ENCODE measurements at places on chromosomes 16 and 17. TPM values are rescaled to one million over a fixed set of nuclear protein-coding genes. Genes with fewer than 3 reads are reported as not detected.

DNA sequence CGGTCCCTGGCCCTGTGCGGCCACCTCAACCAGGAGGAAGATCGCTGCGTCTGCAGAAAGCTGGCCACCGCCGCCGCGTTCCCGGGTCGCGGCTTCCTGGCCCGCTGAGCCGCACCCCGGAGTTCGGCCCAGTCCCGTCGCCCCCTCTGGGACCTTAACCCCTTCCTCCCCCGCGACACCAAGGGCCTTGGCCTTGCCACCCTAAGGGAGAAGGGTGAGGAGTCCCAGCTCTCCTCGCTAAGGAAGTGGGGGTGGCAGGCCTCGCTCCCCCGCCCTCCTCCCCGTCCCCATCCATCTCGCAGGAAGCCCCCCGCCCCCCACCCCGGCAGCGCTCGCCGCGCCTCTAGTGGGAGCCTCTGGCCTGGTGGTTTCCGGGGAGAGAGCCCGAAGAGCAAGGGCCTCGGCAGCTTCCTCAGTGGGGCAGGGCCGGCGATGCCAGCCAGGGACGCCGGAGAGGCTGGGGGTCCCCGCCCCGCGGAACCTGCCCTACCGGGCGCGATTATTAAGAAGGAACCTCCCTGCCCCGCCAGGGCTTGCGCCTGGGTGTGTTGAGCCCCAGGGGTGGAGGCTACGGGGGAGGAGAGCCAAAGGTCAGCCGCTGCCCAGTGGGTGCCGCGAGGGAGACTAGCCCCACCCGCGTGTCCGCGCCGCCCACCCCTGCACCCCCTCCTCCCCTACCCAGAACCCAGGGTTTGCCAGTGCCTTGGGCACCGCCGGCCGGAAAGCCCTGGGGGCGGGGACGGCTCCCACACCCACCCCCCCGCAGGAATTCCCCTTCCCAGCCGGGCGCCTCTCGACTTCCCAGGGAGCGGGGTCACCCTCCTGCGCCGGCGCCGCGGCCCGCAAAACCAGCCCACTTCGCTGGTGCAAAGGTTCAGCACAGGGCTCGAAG, 6.8 kb downstream of the CBX4 start:
- peak overlapping the region; percentile 50 for H3K4me3 ChIP-seq
- no peaks in the 10 kb centered on the region for H3K27me3 ChIP-seq
- peak overlapping the region; percentile 33 for H3K27ac ChIP-seq
- H3K36me3 ChIP-seq, result peaks cover 15% of the 10 kb centered on the region

TVP23A gene
- 0.07 TPM for total RNA-seq

GRCh38 chr16:8864480-8865110, 4.2 kb downstream of the CARHSP1 start:
- no peaks in the 10 kb centered on the region for H3K36me3 ChIP-seq
- H3K4me3 ChIP-seq, result peak overlapping the region; percentile 10
- peaks cover 4% of the 10 kb centered on the region for H3K4me1 ChIP-seq
- no peak for DNase-seq

DNA sequence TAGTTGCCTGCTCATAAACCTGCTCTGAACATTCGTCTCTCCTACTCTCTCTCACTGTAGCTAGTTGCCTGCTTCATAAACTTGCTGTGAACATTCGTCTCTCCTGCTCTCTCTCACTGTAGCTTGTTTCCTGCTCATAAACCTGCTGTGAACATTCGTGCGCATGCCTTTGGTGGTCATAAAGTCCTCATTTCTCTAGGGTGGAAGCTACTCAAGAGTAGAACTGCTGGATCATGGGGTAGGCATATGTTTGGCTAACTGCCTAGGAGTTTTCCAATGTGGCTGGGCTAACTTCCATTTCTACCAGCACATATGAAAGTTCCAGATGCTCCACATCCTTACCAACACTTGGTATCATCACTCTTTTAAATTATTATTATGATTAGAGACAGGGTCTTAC, 174.6 kb upstream of the RPH3AL start:
- H3K27me3 ChIP-seq, result no peaks in the 10 kb centered on the region
- no peak for DNase-seq
- H3K4me3 ChIP-seq, result no peak overlapping the region
- H3K4me1 ChIP-seq, result no peaks in the 10 kb centered on the region
- no peaks in the 10 kb centered on the region for H3K36me3 ChIP-seq
- no peak overlapping the region for H3K27ac ChIP-seq

DNA sequence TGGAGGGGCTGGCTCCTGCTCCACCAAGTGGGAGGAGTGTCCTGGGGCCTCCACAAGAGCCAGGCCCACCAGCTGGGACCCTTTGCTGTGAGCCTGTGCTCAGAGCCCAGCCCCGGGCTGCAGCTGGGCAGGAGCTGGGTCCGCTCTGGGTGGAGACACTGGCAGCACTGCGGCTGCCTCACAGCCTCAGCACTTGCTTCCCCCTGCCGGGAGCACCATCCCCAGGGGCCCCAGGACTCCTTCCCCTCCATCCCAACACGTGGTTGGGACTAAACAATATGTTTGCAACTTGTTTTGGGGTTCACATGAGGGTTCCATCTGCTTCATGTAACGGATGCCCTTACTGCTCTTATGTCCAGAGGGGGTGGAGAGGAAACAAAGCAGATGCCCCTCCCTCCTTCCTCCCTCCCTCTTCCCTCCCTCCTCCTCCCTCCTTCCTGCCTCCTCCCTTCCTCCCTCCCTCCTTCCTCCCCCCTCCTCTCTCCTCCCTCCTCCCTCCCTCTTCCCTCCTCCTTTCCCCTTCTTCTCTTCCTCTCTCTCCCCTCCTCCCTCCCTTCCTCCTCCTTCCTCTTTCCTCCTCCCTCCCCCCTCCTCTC, 16.3 kb upstream of the CBFA2T3 start:
- no peaks in the 10 kb centered on the region for H3K4me1 ChIP-seq
- H3K36me3 ChIP-seq, result no peaks in the 10 kb centered on the region
- no peak overlapping the region for H3K27ac ChIP-seq
- no peak for DNase-seq
- H3K4me3 ChIP-seq, result no peak overlapping the region

ZG16B gene
- not detected for total RNA-seq

GRCh38 chr16:84119368-84119767, 2.6 kb upstream of the MBTPS1 start:
- no peaks in the 10 kb centered on the region for H3K27me3 ChIP-seq
- H3K36me3 ChIP-seq, result no peaks in the 10 kb centered on the region
- no peak for DNase-seq

DNA sequence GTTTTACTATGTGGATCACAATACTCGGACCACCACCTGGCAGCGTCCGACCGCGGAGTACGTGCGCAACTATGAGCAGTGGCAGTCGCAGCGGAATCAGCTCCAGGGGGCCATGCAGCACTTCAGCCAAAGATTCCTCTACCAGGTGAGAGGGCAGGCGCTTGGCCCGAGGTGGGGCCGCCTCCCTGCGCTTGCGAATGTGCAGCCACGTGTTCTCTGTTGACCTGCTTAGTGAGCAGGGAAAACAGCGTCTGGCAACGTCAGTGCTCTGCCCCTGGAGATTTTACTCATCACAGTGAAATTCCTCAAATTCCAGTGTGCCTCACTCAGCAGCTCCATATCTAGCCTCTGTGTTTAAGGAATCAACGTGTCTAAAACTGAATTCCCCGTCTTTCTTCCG, 33.4 kb upstream of the CLEC18A start:
- H3K36me3 ChIP-seq, result no peaks in the 10 kb centered on the region
- H3K27me3 ChIP-seq, result no peaks in the 10 kb centered on the region

DNA sequence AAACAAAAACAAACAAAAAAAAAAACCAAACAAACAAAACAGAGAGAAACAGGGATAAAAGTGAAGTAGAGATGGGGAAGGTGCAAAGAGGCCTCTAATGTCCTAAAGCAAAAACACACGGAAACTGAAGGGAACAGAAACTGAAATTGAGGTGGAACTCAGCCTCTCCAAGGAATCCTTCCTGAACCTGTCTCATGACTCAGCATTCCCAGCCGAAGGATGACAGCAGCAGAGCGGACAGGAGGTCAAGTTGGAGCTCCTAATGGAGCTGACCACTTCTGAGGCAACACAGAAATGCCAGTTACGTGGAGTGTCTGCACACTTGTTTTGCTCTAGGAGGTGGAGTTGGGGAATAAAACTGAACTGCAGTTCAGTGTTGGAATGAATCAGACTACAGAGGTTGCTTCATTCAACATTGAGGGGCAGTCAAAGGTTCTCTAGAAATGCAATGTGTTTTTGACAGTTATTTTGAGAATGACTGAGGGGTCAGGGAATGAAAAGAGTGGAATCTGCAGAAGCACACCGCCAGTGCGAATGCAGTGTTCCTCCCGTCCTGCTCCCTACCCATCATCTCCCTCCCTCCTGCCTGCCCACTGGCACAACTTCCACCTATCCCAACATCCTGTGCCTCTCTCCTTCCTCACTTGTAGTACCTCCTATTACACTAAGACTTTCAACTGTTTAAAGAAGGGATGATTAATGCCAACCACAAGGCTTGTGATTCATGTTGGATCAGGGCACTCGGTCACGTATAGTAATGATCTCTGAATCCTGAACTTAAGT, 6.3 kb downstream of the UBE2O start:
- H3K27me3 ChIP-seq, result no peaks in the 10 kb centered on the region
- DNase-seq, result no peak
- H3K27ac ChIP-seq, result no peak overlapping the region
- H3K4me3 ChIP-seq, result no peak overlapping the region

AANAT gene
- not detected for total RNA-seq

DNA sequence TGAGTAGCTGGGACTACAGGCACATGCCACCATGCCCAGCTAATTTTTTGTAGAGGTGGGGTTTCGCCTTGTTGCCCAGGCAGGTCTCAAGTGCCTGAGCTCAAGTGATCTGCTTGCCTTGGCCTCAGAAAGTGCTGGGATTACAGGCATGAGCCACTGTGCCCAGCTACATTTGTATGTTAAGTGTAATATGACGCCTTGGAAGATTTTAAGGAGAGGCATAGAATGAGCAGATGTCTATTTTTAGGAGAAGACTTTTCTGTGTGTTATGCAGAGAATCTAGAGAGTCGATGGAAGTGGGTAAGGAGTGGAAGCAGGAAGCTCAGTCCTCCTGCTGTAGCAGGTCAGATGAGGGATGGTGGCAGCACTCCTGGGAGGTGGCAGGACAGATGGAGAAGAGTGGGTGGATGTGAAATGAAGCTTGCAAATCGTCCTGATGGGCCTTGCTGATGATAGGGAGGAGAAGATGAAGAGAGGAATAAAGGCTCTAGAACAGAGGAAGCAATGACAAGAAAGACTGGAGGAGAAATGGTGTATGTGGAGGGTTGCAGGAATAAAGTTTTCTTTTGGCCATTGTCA, 125.3 kb downstream of the SHISA6 start:
- H3K4me1 ChIP-seq, result no peaks in the 10 kb centered on the region
- no peaks in the 10 kb centered on the region for H3K36me3 ChIP-seq
- H3K27ac ChIP-seq, result no peak overlapping the region
- no peak overlapping the region for H3K4me3 ChIP-seq
- DNase-seq, result no peak

- no peak overlapping the region for H3K4me3 ChIP-seq
- no peak overlapping the region for H3K27ac ChIP-seq
- H3K4me1 ChIP-seq, result no peaks in the 10 kb centered on the region
- H3K27me3 ChIP-seq, result no peaks in the 10 kb centered on the region
- no peak for DNase-seq
- no peaks in the 10 kb centered on the region for H3K36me3 ChIP-seq
Observed at GRCh38 chr17:61477204-61477834, 25.1 kb downstream of the TBX4 start.

DNA sequence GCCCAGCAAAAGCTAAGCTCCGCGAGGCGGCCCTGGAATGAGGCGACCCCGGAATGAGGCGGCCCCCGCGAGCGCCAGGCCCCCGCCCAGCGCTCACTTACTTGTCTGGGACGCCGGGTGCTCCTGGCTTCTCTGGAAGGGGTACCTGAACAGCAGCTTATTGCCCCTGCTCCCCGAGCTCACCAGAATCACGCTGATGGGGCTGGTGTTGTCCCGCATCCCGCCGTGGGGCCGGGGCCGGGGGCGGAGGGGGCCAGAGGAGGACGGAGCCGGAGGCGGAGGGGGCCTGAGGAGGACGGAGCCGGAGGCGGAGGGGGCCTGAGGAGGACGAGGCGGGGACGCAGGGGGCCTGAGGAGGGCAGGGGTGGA, 440 bp downstream of the NPRL3 start:
- H3K27me3 ChIP-seq, result no peaks in the 10 kb centered on the region
- H3K4me1 ChIP-seq, result no peaks in the 10 kb centered on the region
- no peak for DNase-seq
- peak overlapping the region; percentile 70 for H3K4me3 ChIP-seq
- no peaks in the 10 kb centered on the region for H3K36me3 ChIP-seq

TEX14 gene
- 0.12 TPM for total RNA-seq

NTN3 gene
- total RNA-seq, result 0.53 TPM

- H3K4me1 ChIP-seq, result no peaks in the 10 kb centered on the region
- no peak overlapping the region for H3K27ac ChIP-seq
- H3K27me3 ChIP-seq, result no peaks in the 10 kb centered on the region
- no peak overlapping the region for H3K4me3 ChIP-seq
- H3K36me3 ChIP-seq, result no peaks in the 10 kb centered on the region
Observed at GRCh38 chr17:39572121-39572520, 35.6 kb downstream of the NEUROD2 start.

FOXO3B gene
- total RNA-seq, result 1.6 TPM

GRCh38 chr17:74202938-74203337, 540 bp upstream of the RPL38 start:
- H3K36me3 ChIP-seq, result no peaks in the 10 kb centered on the region
- H3K4me3 ChIP-seq, result no peak overlapping the region
- no peak overlapping the region for H3K27ac ChIP-seq
- H3K4me1 ChIP-seq, result no peaks in the 10 kb centered on the region
- no peak for DNase-seq
- H3K27me3 ChIP-seq, result no peaks in the 10 kb centered on the region

DNA sequence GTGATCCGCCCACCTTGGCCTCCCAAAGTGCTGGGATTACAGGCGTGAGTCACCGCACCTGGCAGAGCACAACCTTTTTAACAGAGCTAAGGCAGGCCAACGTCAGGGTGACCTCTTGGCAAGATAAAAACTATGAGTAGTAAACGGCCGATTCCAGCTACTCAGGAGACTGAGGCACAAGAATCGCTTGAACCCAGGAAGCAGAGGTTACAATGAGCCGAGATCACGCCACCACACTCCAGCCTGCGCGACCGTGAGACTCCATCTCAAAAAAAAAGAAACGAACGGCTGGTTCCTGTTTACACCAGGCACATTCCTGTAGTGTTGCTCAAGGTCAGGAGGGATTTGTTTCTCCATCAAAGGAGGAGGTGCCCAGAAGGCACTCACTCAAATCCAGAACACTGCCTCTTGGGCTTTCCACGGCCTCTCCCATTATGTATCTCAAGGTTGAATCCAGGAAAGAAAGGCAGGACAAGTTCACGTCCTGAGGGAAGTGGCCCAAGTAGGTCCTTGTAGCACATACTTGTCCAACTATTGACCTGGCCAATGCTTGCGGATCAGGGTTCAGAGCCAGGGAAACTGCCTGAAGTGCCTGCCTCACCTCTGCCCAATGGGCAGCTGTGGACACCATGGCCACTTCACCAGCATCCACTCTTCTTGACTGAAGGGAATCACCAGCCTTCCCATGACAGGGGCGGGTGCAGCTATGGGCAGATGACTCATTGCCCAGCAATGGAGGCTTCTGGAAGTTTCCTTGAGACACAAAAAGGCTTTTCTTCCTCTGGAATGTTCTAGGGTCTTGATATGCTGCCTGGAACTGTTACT, 13.5 kb downstream of the KNOP1 start:
- DNase-seq, result no peak
- no peaks in the 10 kb centered on the region for H3K36me3 ChIP-seq
- no peaks in the 10 kb centered on the region for H3K27me3 ChIP-seq
- no peak overlapping the region for H3K4me3 ChIP-seq
- no peaks in the 10 kb centered on the region for H3K4me1 ChIP-seq

GRCh38 chr17:81553616-81554181, 1.5 kb upstream of the FAAP100 start:
- peaks cover under 1% of the 10 kb centered on the region for H3K36me3 ChIP-seq
- H3K27ac ChIP-seq, result no peak overlapping the region
- H3K27me3 ChIP-seq, result no peaks in the 10 kb centered on the region

- no peaks in the 10 kb centered on the region for H3K4me1 ChIP-seq
- H3K27me3 ChIP-seq, result no peaks in the 10 kb centered on the region
- H3K4me3 ChIP-seq, result no peak overlapping the region
- H3K27ac ChIP-seq, result no peak overlapping the region
- H3K36me3 ChIP-seq, result no peaks in the 10 kb centered on the region
Observed at GRCh38 chr16:87254296-87254695, 62.9 kb downstream of the C16orf95 start.
